Cortex of kidney (tissue), 1 donor: ENCODE measurements at places on chromosomes 3 and 15.

DNA sequence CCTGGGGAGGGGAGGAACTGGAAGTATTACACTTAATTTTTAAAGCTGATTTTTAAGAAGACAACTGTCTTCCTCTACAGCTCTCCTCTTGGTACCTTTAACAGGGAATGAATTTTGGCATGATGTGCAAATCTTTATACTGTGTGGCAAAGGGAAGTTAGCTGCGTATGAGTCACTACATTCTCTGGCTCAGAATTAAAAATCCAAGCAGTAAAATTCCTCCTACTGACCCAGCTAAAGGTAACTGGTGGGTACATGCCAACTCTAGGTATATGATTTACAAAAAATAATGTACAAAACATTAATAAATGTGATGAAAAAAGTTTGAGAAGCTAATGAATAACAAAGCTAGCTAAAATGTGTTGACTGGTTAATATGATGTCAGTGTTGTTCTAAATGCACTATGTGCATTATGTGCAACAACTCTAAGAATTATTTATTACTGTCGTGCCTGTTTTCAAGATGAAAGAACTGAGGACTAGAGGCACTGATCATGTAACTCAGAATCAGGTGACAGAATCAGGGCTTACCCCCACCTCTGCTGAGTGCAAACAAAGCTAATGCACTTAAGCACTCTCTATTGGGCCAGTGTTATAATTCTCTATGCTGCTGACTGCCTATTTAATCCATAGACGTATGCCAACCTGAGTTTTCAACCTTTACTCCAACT is 194.7 kb upstream of the CADPS start:
- no peak for DNase-seq

DNA sequence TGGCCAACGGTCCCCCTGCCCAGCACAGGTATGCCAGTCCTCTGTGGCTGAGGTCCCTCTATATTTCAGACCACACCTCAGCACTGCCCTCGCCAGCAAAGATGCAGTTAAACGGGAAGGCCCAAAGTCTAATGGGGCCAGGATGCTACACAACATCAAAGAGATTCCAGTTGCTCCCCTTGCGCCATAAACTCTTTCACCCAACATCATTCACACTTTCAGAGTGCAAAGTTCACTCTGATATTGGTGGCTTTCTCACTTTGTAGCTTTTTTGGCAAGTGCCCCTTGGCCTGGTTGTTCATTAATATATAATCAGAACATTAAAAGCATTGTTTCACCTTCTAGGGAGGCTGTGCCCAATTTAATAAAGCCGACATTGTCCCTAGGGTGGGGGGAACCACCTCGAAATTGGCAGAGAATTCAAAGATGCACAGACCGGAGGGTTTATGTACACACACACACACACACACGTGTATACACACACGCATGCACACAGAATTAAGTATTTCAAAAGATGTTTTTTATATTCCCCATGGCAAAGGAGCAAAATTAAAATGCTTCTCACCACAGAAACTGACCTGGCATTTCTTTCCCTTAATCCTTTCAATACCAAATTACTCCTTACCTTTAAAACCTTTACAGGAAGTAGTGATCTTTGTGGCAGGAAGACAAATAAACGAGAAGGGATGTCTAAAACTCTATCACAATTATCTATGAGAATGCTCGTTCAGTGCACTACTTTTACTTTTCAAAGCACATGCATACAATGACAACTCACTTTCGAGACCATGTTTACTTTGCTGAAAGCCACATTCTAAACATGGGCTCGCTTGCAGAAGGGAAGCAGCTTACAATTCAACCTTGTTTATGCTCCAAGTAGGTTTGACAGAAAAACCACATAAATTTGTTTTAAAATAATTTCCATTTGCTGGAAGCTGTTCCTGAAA is 19.5 kb downstream of the LRIG1 start:
- no peak for DNase-seq

GRCh38 chr3:81741216-81741615 is 20.2 kb downstream of the GBE1 start:
- DNase-seq: no peak

- no peak for DNase-seq
These were observed 14.1 kb upstream of the MYH15 start for GRCh38 chr3:108524537-108524936.
